ENCODE measurements at places on chromosomes 5 and 9. TPM values are rescaled to one million over a fixed set of nuclear protein-coding genes. Genes with fewer than 3 reads are reported as not detected.
A peak's percentile ranks its signal among the peaks of the same experiment; 100 is the strongest.

PCDHA9 gene
- total RNA-seq = not detected

KIF4B gene
- total RNA-seq = 0.05 TPM

IRX1 gene
- not detected for total RNA-seq

TAS2R1 gene
- total RNA-seq = not detected

SPOCK1 gene
- total RNA-seq = not detected

GADD45G gene
- 5.7 TPM for total RNA-seq

DNA sequence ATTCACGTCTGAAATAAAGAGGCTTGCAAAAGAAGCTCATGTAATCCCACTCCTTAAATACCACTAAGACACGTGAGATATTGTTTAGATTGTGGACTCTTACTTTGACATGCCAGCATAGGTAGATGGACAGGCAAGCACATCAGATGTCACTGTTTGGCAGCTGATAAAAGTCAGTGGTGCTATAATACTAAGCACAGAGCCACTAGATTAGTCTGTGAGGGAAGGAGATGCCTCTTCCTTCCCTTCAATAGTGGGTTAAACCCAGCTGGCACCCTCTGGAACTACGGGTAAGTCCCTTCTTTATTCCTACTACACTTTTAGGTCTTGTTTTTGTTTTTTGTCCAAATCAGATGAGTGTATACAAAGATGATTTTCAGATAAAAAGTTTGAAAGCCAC is at the start of gene MYOT:
Gene MYOT (plus strand): TSS at position 197 of the 400 bp plus-strand sequence. CDS start 2,792 bp downstream, outside the sequence.
- DNase-seq = no peak

- DNase-seq = peak; percentile 6
Observed at GRCh38 chr5:558326-558725, 34.1 kb upstream of the SLC9A3 start.

- no peak for DNase-seq
Observed at GRCh38 chr9:91813176-91813795, 136.7 kb downstream of the ROR2 start.

GRCh38 chr9:76615177-76615603 is 149.0 kb upstream of the PCA3 start:
- DNase-seq = no peak

- DNase-seq = no peak
Observed at GRCh38 chr5:53392073-53392472, 88.4 kb upstream of the FST start.

GRCh38 chr9:116465576-116466270 is 221.4 kb upstream of the TRIM32 start:
- no peak for DNase-seq

DNA sequence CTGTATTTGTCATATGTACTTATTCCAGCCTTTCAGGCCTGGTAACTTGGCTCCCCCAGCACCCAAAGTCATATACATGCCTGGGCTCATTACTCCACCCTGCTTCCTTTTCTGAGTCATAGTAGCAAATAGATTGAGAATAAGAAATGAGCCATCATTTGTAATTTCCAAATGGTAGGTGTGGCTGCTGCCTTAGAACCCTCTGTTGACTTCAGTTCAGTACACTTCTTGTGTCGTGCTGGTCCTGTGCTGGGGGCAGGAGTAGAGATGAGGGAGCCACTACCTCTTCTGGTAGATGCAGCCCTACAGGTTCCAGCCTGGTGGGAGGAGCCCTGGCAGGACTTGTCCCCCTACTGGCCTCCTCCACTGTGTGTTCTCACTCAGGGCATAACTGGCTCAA is 11.1 kb downstream of the GM2A start:
- peak; percentile 67 for DNase-seq

- DNase-seq = no peak
Observed at GRCh38 chr5:85017261-85017660, 632.6 kb upstream of the EDIL3 start.

- no peak for DNase-seq
Observed at GRCh38 chr5:61289241-61289640, 42.8 kb upstream of the ZSWIM6 start.

- DNase-seq = no peak
Observed at GRCh38 chr9:113658545-113658895, 195.0 kb downstream of the RGS3 start.

Data from activated CD4-positive, alpha-beta memory T cell treated with anti-CD3 and anti-CD28 coated beads for 36 hours (primary cell).